ENCODE measurements at places on chromosomes 2 and 18.

DNA sequence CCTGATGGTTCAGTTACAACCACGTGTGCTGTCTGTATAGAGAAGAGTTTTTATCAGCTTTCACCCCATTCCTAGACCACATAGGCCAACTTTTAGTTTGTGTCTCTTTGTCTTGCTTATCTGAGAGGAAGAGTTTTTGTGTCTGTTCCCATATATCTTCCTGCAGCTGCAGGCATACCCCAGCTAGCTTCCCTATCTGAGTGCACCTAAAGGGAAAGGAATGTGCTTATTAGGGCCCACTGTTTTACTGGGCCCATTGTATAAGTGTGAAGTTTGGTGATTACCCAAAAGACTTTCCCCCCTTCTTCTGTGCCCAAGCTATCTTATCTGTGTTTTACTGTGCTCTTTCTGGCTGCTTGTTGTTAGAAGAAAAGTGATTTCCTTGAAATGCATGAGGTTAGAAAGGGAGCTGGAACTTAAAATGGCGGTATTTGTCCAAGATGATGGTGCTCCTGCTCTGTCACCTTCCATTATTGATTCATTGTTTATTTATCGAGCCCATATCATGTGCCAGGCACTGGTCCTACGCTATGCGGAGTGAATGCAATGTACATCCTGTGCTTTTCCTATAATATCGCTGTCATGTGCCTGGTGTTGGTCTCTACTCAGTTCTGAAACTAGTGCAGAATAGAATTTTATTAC, 57.2 kb downstream of the NYAP2 start:
- DNase-seq: no peak

GRCh38 chr2:127106991-127107621, at the start of gene BIN1:
TSS of gene BIN1 (minus strand) at chr2:127107154. CDS start at chr2:127106943, 211 bp downstream.
- peak; percentile 93 for DNase-seq

- peak; percentile 26 for DNase-seq
Observed at GRCh38 chr18:79584491-79585394, 94.9 kb upstream of the CTDP1 start.

DNA sequence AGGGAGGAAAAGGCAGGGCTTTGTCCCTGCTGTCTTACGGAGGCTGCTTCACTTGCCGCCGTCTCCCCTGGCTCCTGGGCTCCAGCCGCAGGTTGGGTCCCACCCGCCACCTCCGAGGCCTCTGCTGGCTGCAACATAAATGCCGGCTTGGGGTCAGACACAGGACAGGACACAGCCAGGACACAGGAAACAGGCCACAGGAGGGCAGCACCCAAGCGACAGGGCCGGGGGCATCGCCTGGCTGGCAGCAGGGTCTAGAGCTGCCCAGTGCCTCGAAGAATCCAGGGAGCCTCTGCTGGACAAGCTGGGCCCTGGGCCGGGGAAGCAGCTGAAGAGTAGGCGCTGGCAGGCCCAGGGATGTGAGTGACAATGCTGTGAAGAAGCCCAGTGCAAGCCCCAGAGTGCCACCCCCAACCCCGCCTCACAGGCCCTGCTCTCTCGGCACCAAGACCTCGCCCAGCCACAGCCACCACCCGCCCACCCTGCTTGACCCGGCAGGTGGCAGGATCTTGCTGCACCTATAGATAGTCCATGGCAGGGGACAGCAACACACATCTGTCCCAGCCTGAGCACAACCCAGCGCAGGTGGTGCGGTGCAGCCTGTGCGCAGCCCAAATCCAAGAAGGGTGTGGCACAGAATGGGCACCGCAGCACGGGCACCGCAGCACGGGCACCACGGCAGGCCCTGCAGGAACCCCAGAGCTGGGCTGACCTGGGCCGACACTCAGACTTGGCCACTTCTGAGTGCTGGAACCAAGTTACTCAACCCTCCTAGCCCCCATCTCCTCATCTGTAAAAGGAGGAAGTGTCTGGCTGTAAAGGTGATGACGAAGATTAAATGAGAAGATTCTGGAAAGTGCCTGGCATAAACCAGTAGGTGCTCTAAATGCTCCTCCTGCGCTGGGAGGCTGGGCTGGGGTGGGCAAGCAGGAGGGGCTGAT, 55.6 kb downstream of the BIN1 start:
- DNase-seq: peak; percentile 32

GRCh38 chr2:62895632-62896009, 155.0 kb upstream of the OTX1 start:
- DNase-seq: no peak

DNA sequence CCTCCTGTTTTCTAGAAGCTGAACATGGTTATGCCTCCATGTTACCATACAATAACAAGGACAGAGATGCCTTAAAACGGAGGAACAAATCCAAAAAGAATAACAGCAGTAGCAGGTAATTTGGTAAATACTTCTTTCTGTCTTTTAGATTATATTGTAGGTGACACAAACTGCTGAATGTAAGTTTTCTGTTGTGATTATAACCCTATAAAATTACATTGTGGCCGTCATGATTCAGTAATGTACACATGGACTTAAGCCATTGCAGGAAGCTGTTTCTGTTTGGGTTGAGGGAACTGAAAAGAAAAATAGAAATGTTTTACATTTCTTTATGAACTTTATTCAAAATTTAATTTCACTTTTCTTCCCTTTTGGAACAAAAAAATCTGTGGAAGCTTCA, 1.2 kb downstream of the MXD1 start:
- DNase-seq: no peak

GRCh38 chr2:64681479-64681967, 27.8 kb upstream of the SERTAD2 start:
- no peak for DNase-seq

DNA sequence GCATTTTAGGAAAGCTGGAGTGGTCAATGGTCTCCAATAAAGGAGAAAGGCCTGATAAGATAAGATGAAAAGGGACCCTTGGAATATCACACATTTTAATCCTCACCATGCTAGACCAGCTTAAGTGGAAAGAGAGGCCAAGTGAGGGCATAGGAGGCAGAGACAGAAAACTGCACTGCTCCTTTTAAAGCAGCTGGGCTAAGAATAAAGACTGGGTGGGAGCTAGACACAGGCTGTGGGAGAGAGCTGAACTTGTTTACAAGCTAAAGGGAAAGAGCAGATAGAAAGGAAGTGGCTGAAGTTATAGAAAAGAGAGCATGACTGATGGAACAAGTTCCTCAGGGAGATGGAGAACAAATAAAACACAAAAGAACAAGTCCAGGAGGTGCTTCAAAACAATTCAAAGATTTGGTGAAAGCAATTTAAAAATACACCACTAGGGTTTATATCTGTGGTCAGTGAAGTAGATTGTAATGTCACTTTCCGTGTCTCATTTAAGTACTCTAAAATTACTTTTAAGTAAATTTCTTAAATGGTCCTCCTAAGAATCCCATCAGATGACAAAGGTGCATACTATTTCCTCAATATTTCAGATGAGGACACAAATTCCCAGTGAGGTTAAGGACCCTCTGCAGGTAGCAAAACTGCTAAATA, 7.5 kb downstream of the COL5A2 start:
- DNase-seq: no peak

DNA sequence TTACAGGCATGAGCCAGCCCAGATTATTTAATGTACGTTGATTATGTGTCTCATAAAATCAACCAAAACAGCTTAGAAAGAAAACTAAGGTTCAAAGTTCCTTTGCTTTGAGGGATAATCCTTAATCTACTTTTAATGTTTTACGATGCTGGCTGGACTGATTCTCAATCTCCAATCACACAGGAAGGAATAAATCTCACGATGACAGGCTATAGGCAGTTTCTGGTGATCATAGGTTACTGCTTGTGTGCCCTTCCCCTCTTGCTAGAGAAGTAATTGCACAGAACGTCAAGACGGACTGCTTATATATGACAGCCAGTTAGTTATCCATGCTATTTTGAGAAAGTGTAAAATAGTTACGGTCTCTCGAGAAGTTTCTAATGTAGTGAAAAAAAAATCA, 43.1 kb downstream of the C2orf74 start:
- DNase-seq: no peak

Data from left hindlimb (tissue), 1 donor.